ENCODE measurements at places on chromosomes 5 and 9. TPM values are rescaled to one million over a fixed set of nuclear protein-coding genes. Genes with fewer than 3 reads are reported as not detected.

GRCh38 chr5:116764941-116765340 is 190.3 kb upstream of the SEMA6A start:
- no peak for DNase-seq

DNA sequence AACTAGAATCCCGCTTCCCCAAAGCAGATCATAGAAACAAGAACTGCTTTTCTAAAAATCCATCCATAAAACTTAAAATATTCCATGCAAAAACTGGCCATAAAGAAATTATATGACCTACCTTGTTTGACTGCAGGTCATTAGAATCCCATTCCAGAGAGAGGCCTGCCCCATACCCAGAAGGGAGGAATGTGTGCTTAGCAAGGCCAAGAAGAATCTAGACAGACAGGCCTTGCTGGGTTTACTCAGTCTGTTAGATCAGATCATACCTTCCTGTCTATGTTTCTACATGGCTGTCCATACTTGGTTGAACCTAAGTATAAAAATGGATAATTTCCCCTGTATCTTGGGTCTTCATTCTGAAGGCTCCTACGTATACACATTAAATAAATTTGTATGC is 358.8 kb upstream of the TRPC7 start:
- no peak for DNase-seq

DNA sequence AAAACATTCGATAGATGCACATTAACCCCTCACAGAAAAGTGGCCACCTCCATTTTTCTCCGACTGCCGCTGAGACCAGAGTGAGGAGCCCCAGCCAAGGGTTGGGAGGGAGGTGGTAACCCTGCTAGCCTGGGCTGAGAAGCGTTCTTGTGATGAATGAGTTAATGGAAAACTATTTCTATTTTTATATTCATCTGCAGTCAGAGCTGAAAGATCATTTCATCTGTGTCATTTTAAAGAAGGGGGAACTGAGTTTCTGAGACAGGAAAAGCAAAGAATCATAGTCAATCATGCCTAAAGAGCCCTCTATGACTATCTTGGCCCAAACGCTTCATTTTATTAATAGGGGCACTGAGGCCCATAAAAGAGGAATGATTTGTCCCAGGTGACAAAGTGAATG is 229.5 kb downstream of the PAPPA start:
- no peak for DNase-seq

DNA sequence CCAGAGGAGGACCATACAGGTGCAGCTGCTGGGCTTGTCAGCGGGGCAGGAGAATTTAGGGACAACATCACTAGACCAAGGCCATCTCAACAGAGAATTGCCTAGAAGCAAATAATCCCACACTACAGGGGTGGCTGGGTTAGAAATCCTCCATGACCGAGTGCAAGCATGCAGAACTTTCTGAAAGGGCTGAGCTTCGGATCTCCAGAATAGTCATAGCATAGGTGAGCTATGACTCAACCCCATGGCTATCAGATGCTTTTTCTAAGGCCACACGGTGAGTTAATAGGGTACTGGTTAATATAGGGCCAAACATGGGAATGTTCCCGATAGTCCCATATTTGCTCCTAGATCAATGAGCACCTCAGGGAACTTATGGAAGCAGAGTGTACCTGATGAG is 4.2 kb downstream of the KCNIP1 start:
- no peak for DNase-seq

GRCh38 chr9:115882911-115883310 is 270.7 kb upstream of the PAPPA start:
- peak; percentile 2 for DNase-seq

- no peak for DNase-seq
Measured at GRCh38 chr5:161167016-161167767, 315.2 kb upstream of the ATP10B start.

- DNase-seq, result no peak
Measured at GRCh38 chr5:51286046-51286445, 97.2 kb upstream of the ISL1 start.

- DNase-seq, result no peak
Measured at GRCh38 chr5:106420102-106420501, 1250.6 kb downstream of the EFNA5 start.

The PCDHA5 gene
- under 0.01 TPM for total RNA-seq

The SPINK7 gene
- not detected for total RNA-seq

The SPATA6L gene
- total RNA-seq, result 2.8 TPM

The FAM169A gene
- 1.3 TPM for total RNA-seq

The TXNDC8 gene
- total RNA-seq, result not detected

The TAF11L5 gene
- not detected for total RNA-seq

The SLC25A2 gene
- 0.20 TPM for total RNA-seq

The KLHL3 gene
- 20.7 TPM for total RNA-seq

The PROP1 gene
- total RNA-seq, result not detected

Measured in lung microvascular endothelial cell (primary cell).